ENCODE measurements at places on chromosomes 16 and 17.

GRCh38 chr16:83098536-83098935 lies 471.8 kb downstream of the CDH13 start:
- DNase-seq = no peak

- DNase-seq = no peak
Observed at GRCh38 chr17:51935477-51935876, 223.0 kb downstream of the CA10 start.

- DNase-seq = no peak
Observed at GRCh38 chr17:12406623-12407215, 259.0 kb upstream of the MYOCD start.

DNA sequence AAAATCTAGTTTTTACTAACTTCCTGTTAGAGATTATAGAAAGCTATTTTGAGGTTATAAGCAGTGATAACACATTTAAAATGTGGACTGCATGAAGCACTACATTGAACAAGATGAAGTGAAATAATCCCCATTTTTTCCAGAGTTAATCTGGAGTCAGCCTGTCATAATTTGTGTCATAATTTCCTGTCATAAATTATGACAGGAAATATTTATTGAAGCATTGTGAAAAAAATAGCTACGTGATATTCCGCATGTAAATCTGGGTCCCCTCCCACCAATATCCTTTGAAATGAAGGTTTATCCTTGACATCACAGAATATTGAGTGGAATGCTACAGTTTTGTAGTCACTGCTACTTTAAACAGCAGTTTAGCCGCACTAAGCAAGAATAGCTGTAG lies 40.1 kb downstream of the OMG start:
- DNase-seq = no peak
